Umbilical cord (tissue), 2 donors: ENCODE measurements at places on chromosomes 13 and 19. TPM values are rescaled to one million over a fixed set of nuclear protein-coding genes. Genes with fewer than 3 reads are reported as not detected.
A peak's percentile ranks its signal among the peaks of the same experiment; 100 is the strongest.

- no peak for DNase-seq
These were observed 2.5 kb upstream of the PDX1 start for GRCh38 chr13:27917121-27917947.

LRRC25 gene
- 2.9 TPM for total RNA-seq

ZNF536 gene
- 4.6 TPM for total RNA-seq

HOMER3 gene
- total RNA-seq, result 31.3 TPM

UFM1 gene
- 114 TPM for total RNA-seq

- DNase-seq, result peak; percentile 75
These were observed 165.2 kb downstream of the STK24 start for GRCh38 chr13:98411617-98412265.

ZNF83 gene
- total RNA-seq, result 40.7 TPM

GFY gene
- total RNA-seq, result not detected

LYPD5 gene
- total RNA-seq, result 3.1 TPM

RAB3A gene
- not detected for total RNA-seq

GRCh38 chr19:46803555-46803954, 15.2 kb upstream of the SLC1A5 start:
- DNase-seq, result no peak

DNA sequence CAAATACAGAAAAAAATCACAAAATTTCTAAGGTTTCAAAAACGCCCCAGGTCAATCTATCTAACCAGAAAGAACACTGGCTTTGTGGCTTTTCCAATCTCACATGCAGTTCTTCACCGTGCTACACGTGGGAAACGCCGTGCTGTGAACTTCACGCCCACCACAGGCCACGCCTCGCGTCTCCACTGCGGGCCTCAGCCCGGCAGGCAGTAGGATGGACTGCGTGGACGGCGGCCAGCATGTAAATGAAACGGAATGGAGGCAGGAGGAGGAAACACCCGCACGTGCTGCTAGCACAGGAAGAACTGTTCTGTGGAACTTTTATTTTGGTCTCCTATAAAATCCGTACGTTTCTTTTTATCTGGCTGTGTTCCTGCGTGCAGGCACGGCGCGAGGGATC, 23.8 kb downstream of the ZNF787 start:
- no peak for DNase-seq

- DNase-seq, result peak; percentile 46
These were observed 14.0 kb upstream of the URI1 start for GRCh38 chr19:29927944-29928625.

- no peak for DNase-seq
These were observed 535 bp downstream of the COL5A3 start for GRCh38 chr19:10009714-10010224.

DNA sequence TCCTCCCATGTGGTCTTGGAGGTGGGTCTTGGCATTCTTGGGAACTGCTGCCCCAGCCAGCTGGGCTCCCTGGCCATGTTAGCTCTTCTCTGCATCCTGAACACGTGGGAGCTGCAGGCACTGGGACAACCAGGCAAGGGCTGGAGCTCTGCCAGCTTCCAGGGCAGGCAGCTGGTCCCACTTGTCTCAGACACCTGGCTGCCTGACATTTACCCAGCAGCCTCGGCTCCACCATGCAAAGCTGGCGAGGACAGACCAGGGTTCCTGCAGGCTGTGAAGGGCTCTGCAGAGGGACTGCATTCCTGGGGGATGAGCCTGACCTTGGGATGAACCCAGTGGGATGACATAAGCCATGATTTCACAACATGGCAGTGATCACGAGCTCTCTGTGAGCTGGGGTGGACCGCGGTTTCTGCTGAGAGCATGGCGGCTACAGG, 99.0 kb upstream of the TSHZ3 start:
- peak; percentile 72 for DNase-seq

GRCh38 chr19:39645800-39646411, 9.8 kb upstream of the LGALS16 start:
- peak; percentile 2 for DNase-seq

MBD3L3 gene
- 1.9 TPM for total RNA-seq

DNA sequence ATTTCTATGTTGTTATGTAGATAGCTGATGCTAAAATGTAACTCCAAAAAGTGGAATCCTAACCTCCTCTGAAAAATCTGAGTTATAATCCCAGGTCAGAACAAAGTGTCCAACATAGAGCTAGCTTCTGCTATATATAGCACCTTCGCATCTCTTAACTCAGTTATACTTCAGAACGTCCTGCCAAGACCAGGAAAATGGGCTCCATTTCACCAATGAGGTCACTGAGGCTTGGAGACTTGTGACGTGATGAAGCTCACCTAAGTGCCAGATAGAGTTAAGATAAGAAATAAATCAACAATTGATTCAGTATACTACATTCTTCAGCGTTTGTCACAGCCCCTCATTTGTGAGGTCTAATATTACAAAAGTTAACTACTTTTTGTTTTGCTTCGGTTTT, 88.8 kb downstream of the KCTD12 start:
- DNase-seq, result no peak

IL11 gene
- total RNA-seq, result 12.0 TPM

TMED1 gene
- 22.4 TPM for total RNA-seq

DNA sequence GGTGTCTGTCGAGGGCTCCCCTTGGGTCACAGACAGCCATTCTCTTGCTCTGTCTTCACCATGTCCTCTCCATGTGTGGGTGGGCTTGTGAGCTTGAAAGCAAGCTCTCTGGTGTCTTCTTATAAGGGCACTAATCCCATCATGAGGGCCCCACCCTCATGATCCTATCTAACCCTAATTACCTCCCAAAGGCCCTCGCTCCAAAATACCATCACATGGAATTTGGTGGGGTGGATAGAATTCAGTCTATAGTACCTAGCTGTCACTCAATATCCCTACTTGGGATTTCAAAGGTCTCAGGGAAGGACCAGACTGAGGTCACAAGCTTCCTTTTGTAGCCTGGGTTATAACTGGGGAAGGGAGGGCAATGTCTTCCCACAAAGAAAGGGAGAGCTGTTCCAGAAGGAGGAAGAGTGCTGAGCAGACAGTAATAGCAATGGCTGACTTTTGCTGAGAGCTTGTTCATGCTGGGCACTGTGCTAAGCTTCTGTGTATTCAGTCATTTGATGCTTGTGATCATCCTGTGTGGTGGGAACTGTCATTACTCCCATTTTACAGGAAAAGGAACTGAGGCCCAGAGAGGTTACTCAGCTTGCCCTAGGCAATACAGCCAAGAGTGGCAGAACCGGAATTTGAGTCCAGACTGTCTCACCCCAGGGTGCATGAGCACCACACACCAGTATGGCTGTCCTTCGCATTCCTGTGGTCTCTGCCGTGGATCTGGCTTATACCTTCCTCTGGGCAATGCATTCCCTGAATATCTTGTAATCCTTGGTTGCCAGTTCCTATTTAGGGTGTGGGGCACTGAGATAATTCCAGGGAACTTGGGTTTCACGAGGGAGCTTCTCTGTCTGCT, 8.2 kb downstream of the FXYD5 start:
- DNase-seq, result no peak

PRR19 gene
- total RNA-seq, result not detected

GRCh38 chr19:7533925-7534480, 1.5 kb upstream of the PNPLA6 start:
- peak; percentile 95 for DNase-seq

DNA sequence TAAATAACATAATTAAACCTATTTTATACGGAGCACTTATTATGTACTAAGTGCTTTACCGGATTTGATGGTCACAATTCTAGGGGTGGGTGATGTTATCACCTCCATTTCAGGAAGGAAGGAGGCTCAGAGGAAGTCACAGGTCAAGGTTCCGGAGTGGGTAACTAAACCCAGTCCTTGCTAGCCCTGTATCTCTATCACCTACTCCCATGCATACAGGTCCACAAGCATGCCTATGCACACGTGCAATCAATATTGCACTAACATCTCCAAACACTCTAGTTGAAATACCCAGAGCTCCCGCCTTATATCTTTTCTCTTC, 17.8 kb upstream of the FOSB start:
- DNase-seq, result no peak

CEACAM20 gene
- not detected for total RNA-seq

DNA sequence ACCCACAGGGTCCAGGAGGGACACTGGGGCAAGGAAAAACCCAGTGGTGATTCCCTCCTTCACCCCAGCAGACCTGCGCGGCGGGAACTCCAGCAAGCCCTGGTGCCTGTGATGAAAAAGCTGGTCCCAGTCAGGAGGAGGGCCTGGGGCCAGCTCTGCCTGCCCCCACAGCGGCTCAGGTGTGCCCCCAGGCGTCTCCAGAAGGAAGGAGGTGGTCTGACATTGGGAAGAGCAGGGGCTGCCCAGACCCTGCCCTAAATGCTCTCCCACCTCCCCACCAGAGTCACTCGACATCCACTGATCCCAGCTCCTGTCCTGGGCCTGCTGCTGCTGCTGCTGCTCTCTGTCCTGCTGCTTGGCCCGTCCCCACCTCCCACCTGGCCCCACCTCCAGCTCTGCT, 6.2 kb downstream of the PTH2 start:
- DNase-seq, result no peak

DNA sequence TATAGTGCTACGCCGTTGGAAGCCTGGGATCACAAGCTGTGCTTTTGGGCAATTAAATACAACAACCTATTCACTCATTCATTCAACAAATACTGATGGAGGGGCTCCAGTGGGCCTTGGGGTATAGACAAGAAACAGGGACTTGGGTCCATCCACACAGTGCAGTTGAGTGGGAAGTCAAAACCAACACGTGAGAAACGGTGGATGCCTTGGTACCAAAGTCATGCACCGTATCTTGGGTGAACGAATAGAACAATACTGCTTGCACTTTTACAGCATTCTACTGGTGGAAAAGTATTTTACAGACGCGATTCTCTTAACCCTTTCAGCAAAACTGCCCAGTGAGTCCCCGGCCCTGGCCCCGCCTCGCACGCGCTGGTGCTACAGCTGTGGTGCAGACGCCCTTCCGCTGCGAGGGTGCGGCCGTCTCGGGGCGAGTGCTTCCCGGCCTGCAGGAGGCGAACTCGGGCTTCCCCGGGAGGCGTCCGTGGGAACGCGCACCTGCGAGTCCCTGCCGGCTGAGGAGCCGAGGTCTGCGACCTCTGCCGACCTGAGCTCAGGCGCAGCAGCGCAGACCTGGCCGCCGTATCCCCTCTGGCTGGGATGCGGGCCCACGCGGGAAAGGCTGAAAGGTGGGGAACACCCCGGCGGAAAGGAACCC, 8.3 kb downstream of the TNFRSF19 start:
- peak; percentile 73 for DNase-seq

LIN7B gene
- total RNA-seq, result not detected

- DNase-seq, result no peak
These were observed 130.5 kb downstream of the MAB21L1 start for GRCh38 chr13:35345992-35346391.

DNA sequence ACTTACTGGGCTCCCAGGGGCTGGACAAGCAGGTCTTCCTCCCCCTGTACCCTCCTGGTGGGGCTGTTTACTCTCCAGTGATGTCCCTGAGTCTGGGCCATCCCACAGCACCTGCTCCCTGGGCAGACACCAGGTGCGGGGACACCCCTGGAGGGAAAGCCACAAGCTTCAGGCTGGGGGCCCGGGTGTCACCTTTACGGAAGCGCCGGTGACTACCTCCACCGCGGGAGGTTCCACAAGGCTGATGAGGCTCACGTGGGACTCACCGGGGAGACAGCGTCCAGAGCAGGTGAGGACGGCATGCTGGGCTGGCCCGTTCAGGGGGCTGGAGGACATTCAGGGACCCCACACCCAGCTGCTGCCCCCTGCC, 24.9 kb downstream of the NFILZ start:
- no peak for DNase-seq

DNA sequence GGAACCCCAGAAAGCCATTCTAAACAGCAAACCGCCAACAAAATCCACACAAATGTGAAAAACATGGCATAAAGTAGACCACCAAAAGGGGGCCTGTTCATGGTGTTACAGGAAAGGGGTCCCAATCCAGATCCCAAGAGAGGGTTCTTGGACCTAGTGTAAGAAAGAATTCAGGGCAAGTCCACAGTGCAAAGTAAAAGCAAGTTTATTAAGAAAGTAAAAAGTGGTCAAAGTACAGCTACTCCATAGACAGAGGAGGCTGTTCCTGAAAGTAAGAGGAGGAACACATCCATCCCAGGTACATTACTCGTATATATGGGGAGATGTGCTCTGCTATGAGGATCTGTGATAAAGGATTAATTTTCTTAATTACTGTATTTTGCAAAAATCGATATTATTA, 67.8 kb upstream of the SLC15A1 start:
- DNase-seq, result no peak

- no peak for DNase-seq
These were observed 944.9 kb upstream of the MIR17HG start for GRCh38 chr13:90402613-90403012.

TEX26 gene
- total RNA-seq, result not detected

GAPDHS gene
- total RNA-seq, result not detected

DNA sequence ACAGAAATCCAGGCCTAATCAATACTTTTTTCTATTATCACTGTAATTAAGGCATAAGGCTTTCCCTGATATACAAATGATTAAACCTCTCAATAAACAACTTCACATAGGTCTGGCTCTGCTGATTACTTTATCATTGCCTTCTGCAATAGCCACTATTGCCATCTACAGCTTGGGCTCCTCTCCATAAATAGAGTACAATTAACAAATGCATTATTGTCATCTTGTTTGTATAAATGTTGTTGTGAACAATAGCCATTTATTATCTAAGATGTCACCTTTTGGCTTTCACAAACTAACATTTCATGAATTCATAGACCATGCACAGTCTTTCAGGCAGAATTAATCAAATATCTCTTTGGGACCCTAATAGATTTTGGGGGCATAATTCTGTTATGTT, 53.3 kb downstream of the NHLRC3 start:
- DNase-seq, result no peak

- no peak for DNase-seq
These were observed 31.1 kb upstream of the SIAH3 start for GRCh38 chr13:45882626-45883025.

DNA sequence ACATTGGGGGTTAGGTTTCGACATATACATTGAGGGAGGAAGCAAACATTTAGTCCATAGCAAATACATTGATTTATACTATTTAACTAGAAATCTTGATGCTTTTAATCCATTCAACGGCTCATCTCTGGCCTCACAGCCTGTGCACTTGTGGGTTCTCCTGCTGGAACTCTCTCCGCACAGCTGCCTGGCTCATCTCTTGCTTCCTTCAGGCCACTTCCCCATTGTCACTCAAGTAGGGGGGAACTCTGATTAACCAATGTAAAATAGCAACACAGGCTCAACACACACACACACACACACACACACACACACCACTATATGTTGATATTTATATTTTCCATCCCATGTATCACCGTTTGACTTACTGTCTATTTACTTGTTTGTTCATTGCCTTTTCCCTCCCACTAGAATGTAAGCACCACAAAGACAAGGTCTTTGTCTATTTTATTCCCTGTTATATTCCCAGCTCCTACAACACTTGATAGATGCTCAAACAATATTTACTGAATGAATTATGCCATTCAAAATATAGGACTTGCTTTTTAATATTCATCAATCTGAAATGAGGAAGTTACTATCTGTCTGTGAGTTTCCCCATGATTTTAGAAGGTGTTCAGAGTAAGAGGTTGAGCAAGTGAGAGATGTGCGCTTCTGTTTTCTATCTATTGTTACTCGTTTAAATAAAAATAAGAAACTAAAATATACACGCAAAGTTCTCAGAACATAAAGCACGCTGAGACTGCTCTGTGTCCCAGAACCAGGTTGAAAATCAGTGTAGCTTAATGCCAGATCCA, 29.8 kb upstream of the PABPC3 start:
- no peak for DNase-seq

PPP1R13L gene
- total RNA-seq, result 9.4 TPM
